Esophagus muscularis mucosa (tissue), 4 donors: ENCODE measurements at places on chromosomes 13 and 19. TPM values are rescaled to one million over a fixed set of nuclear protein-coding genes. Genes with fewer than 3 reads are reported as not detected.

Gene GPR12
- total RNA-seq, result not detected

Gene SLC7A10
- not detected for total RNA-seq

Gene ZNF540
- 1.8 TPM for total RNA-seq

Gene NTN5
- total RNA-seq, result not detected

Gene CAPNS1
- 212 TPM for total RNA-seq

DNA sequence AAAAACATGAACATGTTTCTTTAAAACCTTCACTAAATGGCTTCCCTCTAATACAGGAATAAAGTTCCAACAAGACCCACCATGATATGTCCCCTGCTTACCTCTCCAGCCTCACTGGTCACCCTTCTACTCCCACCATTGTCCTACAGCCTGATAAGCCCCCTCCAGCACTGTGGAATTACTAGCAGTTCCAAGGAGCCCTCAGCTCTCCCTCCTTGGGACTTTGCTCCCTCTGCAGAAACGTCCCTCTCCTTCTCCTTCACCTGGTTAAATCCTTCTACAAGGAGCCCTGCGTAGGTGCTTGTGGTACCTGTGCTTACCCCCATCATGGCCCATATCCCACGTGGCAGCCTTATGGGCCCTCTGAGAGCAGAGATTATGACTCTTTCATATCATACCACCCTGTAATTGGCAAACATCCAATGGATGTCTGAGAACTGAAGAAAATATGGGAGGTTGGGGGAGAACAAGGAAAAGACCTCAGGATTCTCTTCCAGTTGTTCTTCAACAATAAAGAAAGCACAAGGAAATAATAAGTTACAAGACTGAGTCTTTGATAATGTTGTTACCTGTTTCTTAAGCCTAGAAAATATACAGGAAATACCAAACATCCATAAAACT lies 26.1 kb upstream of the DOCK9 start:
- no peak overlapping the region for H3K27ac ChIP-seq
- peaks cover 50% of the 10 kb centered on the region for H3K4me1 ChIP-seq
- H3K27me3 ChIP-seq, result no peaks in the 10 kb centered on the region
- peak; percentile 74 for DNase-seq

GRCh38 chr13:30418075-30418716 lies 4.1 kb upstream of the UBE2L5 start:
- no peak overlapping the region for H3K4me3 ChIP-seq
- no peaks in the 10 kb centered on the region for H3K36me3 ChIP-seq
- no peaks in the 10 kb centered on the region for H3K27me3 ChIP-seq
- peaks cover 26% of the 10 kb centered on the region for H3K4me1 ChIP-seq
- no peak for DNase-seq

DNA sequence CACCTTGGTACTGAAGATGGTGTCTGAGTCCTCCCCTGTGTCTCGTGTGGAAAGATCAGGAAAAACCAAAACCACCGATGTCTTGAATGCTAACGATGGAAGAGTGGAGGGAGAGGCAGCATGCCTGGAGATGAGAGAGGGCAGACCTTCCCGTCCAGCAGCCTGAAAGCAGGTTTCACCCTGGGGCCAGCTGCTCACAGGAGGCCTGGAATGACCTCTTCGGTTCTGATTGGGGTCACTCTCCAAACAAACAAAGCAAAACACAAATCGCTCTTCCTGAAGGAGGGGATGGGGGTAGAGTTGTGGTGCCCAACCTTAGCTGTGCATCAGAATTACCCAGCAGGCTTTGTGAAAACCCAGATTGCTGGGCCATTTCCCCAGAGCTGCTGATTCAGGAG lies 142.3 kb upstream of the SOX1 start:
- peaks cover 59% of the 10 kb centered on the region for H3K27me3 ChIP-seq
- H3K36me3 ChIP-seq, result no peaks in the 10 kb centered on the region
- no peak overlapping the region for H3K27ac ChIP-seq

GRCh38 chr13:30676672-30677071 lies 58.7 kb upstream of the ALOX5AP start:
- no peaks in the 10 kb centered on the region for H3K4me1 ChIP-seq
- no peak overlapping the region for H3K27ac ChIP-seq
- H3K36me3 ChIP-seq, result no peaks in the 10 kb centered on the region
- no peak overlapping the region for H3K4me3 ChIP-seq
- no peaks in the 10 kb centered on the region for H3K27me3 ChIP-seq

DNA sequence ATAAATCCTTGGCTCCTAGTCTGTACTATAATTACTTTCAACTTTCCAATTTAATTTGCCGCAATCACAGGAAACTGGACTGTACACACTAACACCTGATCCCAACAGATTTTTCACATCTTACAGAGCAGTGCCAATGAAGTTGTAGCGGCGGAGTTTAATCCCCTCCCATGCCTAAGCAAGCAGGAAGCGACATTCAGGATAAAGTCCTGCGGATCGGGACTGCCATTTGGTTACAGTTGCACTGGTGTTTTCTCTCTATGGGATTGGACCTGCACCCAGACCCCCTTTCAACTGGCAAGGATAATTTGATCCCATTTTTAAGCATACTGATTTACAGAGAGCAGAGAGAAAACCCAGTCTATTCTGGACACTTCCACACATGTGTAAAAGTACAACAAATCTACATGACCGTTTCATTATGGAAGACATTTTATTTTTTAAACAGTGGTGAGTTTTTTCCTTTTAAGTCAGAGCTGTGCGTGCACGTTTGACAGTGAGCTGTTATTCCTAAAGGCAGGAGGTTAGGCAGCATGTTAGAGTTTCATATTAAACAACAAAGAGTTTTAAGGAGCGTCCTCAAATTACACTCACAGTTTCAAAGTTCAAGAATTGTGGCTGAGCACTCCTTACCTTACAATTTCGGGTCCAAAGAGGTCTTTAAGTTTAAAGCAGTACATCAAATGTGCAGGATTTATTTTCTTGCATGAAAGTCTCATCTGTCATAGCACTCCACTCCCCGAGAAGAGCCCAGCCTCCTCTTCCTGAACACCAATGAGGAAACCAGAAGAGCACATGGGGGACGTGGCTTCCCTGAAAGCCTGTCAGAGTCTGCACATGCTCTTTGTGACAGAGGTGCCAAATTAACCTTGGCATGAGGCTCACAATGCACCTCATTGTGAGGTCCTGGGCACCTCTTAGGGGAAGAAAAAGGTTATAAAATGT lies 141.6 kb upstream of the RFC3 start:
- H3K4me3 ChIP-seq, result peak overlapping the region; percentile 63
- H3K27me3 ChIP-seq, result no peaks in the 10 kb centered on the region
- peaks cover 35% of the 10 kb centered on the region for H3K4me1 ChIP-seq
- H3K27ac ChIP-seq, result peak overlapping the region; percentile 60

DNA sequence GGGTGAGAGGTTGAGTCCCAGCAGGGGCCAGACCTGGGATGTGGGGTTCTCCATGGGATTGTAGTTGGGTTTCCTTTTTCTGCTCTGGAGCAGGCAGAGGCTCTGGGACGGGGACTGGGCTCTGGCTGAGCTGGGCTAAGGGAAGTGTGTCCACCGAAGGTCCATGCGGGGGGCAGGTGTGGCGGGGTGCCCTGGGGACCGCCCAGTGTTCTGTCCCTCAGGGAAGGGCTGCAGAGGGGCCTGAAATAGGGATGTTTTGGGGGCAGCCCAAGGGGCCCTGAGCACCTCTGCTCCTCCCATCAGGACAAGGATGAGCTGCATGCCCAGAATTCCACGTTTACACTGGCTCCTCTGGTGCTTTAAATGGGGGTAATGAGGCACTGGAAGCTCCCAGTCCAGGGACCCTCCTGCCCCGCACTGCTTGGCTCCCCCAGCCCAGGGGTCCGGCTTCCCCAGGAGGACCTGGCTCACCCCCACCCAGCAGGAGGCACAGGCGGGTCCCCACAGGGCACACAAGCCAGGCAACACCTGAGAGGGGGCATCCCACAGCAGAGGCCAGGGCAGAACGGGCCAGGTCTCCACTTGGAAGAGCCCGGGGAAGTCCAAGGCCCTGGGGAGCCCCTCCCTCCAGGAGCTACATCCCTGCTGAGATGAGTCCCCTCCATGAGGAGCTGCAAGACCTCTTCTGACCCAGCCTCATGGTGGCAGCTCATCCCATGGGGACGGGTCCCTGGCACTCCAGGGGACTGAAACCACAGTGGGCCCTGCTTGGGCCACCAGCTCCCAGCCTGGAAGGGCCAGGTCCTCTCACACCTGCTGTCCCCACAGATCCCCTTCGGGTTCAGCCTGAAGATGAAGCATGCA lies 14.7 kb upstream of the ZNF14 start:
- no peak overlapping the region for H3K27ac ChIP-seq
- H3K4me3 ChIP-seq, result no peak overlapping the region
- H3K36me3 ChIP-seq, result no peaks in the 10 kb centered on the region
- no peaks in the 10 kb centered on the region for H3K27me3 ChIP-seq
- DNase-seq, result no peak

DNA sequence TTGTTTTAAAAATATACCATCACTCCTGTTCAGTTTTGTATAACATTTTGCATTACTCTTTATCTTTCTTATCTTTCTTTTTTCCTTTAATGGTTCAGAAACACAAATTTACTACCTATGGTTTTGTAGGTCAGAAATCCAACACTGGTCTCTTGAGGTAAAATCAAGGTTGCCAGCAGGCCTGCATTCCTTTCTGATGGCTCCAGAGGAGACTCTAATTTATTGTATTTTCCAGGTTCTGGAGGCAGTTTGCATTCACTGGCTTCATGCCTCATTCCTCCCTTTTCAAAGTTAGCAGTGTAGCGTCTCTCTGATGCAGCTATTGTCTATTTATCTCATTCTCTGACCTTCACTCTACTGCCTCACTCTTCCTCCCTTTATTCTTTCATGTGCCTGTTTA lies 767.4 kb downstream of the SLITRK6 start:
- H3K27ac ChIP-seq, result no peak overlapping the region
- no peaks in the 10 kb centered on the region for H3K4me1 ChIP-seq
- H3K36me3 ChIP-seq, result no peaks in the 10 kb centered on the region
- no peak for DNase-seq
- H3K4me3 ChIP-seq, result no peak overlapping the region

- H3K27me3 ChIP-seq, result no peaks in the 10 kb centered on the region
- no peak overlapping the region for H3K27ac ChIP-seq
- H3K4me1 ChIP-seq, result no peaks in the 10 kb centered on the region
- H3K36me3 ChIP-seq, result no peaks in the 10 kb centered on the region
- peak; percentile 31 for DNase-seq
These were observed 135.7 kb downstream of the DNAJC15 start for GRCh38 chr13:43159026-43159461.

DNA sequence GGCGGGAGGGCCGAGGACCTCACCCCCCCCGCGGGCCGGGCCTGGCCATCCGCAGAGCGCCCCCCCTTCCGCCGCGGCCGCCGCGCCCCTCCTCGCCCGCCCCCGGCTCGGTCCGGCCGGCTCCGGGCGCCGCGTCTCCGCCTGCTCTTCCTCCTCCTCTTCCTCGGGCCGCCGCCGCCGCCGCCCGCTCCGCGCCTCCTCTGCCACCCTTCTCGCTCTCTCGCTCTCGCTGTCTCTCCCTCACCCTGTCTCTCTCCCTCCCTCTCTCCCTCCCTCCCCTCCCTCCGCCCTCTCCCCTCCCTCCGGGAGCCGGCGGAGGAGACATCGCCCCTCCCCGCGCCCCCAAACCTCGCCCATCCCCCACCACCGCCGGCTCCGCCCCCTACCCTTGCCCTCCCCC lies at the start of gene SHANK1:
TSS of gene SHANK1 (minus strand) at position 237 of the 400 bp plus-strand sequence. CDS start 2,883 bp downstream, outside the sequence.
- H3K4me3 ChIP-seq, result peak within 1 kb of the TSS; percentile 43
- DNase-seq, result no peak
- H3K36me3 ChIP-seq, result no peaks in the 10 kb centered on the region
- H3K27me3 ChIP-seq, result peaks cover 17% of the 10 kb centered on the region

DNA sequence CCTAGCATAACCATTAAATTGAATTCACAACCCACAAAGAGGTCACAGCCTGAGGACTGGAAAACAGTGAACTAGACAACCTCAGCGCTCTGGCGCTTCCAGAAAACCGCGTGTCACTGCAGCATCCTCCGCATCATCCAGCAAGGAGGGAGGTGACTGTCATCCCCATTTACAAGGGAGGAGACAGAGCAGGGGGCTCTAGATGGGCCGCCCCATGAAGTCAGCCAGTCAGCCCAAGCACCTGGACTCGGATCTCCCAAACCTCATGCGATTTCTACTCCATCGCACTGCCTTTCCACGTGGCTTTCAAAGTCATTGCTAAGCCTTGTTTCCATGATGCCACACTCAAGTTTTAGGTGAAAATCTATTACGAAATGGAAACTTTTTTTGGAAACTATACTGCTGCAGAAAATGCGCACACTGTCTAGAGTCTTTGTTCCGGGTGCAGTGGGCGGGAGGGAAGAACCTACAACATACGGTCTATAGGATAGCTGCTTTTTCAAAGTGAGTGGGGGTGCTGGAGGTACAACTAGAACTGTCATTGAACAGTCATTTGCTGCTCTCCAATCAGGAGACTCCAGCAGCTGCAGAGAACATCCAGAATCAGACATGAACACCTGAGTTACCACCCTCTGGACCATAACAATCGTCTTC lies 2.8 kb downstream of the AP3D1 start:
- no peak overlapping the region for H3K27ac ChIP-seq
- DNase-seq, result no peak
- H3K4me1 ChIP-seq, result peaks cover 30% of the 10 kb centered on the region

DNA sequence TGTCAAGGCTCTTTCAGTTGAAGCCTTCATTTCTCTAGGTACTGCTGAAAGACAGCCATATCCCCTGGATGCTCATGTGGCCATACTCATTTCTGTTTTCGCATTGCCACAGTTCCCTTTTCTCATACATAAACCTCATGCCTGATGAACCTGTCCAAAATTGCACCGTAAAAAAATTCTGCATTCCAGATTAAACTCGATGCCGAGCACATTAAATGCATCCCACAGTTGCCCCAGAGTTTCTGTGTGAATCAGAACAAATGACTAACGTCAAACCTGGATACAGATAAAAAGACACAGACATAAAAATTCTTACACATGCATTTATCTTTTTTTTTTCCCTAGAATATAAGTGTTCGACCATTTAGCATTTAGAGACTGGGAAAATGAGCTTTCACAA lies 288.2 kb downstream of the COG6 start:
- no peak overlapping the region for H3K4me3 ChIP-seq
- H3K27ac ChIP-seq, result no peak overlapping the region
- no peak for DNase-seq

DNA sequence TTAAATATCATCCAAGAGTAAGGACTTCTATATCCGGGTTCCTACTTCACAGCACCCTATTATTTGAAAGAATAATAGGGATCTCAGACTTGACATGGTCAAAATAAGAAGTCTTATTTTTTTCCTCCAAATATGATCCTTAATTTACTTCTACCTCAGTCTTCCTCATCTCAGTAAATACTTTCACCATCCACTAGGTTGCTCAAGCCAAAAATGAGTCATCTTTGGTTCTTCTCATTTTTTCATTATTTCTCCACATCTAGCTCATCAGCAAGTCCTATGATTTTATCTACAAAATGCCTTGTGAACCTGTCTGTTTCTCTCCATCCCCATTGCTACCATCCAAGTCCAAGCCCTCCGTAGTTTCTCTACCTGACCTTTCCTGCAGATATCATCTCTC lies 121.9 kb upstream of the GJB6 start:
- H3K4me3 ChIP-seq, result no peak overlapping the region
- DNase-seq, result no peak
- no peak overlapping the region for H3K27ac ChIP-seq

DNA sequence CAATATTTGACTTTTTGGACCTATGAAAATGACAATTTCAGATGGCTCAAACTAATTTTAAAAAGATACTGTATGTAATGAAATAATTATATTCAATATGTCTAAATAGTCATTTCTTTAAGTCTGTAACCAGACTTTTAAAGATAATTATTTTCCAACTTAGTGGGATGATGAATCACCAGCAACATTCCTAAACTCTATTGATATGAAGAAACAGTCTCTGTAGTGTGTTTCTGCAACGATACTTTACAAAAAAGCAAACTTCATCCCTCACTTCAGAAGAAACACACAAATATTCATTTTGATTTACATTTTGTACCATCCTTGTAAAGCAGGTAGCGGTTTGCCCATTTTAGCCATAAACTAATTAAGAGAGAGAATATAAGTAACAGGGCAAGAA lies 417.4 kb downstream of the EFNB2 start:
- no peaks in the 10 kb centered on the region for H3K36me3 ChIP-seq
- H3K4me1 ChIP-seq, result no peaks in the 10 kb centered on the region
- no peak overlapping the region for H3K4me3 ChIP-seq
- DNase-seq, result no peak
